Tibial artery (tissue), 4 donors: ENCODE measurements at places on chromosomes 3 and 15.

DNA sequence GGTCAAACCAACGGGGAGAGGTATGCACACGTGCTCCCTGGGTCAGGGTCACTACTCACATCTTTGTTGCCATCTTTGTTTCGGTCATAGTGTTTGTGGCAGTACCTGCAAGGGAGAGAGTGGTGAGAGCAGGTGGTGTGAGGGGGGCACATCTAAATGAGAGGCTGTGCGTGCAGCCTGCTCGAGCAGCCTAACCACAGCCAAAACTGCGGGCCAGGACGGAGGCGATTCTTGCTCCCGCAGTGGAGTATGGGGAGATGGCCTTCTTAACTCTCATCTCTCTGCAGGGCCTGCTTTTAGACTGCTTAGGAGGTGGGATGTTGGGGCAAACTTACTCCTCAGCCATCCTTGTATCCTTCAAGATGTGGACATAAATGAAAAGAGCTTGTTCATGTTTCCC is 6.9 kb upstream of the PLA2G4F start:
- no peak for DNase-seq

GRCh38 chr3:62892951-62893350 is 17.7 kb upstream of the CADPS start:
- no peak for DNase-seq

- DNase-seq, result no peak
Measured at GRCh38 chr15:22945071-22945470, 35.1 kb downstream of the CYFIP1 start.

- DNase-seq, result no peak
Measured at GRCh38 chr15:66993874-66994696, 71.3 kb upstream of the SMAD3 start.

- DNase-seq, result no peak
Measured at GRCh38 chr3:89698208-89698830, 590.9 kb downstream of the EPHA3 start.

GRCh38 chr3:129618186-129618820 is 11.8 kb upstream of the PLXND1 start:
- DNase-seq, result no peak

DNA sequence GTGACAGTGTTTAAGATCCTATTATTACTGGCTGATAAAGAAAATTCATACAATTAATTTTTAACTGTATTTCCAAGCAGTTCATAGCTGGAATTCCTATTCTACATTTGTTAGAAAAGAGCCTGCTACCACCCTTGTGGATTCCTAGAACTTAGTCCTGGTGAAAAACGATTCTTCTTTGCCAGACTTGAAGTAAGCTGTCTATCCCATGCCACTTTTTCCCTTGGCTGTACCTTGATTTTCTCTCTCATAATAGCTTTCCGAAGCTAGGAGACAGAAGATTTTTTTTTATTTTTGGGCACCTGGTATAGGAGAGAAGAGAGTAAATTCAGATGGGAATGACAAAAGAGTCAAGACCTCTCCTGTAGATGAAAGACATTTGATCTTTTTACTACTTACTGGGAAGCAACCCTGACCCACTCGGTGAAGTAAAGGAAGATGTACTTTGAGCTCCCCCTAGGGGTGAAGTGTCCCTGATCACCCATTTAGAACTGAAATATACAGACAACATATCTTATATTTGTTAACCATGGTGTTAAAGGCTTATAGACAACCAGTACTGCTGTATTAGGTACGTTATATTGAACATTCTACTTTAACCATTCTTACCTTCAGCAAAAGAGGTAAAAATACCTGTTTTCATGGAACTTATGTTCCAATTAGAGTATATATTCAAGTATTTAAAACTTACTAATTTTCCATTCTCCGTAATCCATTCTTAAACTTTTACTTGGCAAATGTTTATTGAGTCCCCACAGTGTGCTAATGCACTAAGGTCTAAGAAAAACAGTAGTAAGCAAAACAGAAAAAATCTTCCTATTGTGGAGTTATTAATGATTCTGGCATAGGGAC is 36.2 kb upstream of the C3orf38 start:
- no peak for DNase-seq

- no peak for DNase-seq
Measured at GRCh38 chr15:70435369-70435768, 328.0 kb downstream of the UACA start.

GRCh38 chr3:127652246-127652995 is 20.3 kb upstream of the ABTB1 start:
- peak; percentile 55 for DNase-seq

DNA sequence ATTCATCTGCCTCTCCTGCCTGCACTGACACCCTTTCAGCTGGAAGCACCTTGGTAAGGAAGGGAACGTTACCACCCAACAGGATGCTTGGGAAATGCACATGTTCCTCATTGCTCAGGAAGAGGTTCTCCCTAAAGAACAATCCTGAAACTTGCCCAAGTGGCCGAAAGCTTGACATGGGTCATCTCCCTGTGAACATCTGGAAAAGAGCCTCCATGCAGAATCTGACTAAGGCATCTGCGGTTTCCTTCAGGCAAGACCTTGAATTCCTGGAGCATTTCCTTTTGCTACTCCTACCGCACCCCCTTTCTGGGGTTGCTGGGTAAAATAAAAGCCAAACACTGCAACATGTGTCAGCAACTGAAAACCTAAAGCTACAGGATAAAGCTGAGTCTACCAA is 68.7 kb upstream of the SNRK start:
- no peak for DNase-seq

GRCh38 chr15:83283138-83283812 is 1.2 kb downstream of the BNC1 start:
- DNase-seq, result no peak
